ENCODE measurements at places on chromosomes 12 and 14.

DNA sequence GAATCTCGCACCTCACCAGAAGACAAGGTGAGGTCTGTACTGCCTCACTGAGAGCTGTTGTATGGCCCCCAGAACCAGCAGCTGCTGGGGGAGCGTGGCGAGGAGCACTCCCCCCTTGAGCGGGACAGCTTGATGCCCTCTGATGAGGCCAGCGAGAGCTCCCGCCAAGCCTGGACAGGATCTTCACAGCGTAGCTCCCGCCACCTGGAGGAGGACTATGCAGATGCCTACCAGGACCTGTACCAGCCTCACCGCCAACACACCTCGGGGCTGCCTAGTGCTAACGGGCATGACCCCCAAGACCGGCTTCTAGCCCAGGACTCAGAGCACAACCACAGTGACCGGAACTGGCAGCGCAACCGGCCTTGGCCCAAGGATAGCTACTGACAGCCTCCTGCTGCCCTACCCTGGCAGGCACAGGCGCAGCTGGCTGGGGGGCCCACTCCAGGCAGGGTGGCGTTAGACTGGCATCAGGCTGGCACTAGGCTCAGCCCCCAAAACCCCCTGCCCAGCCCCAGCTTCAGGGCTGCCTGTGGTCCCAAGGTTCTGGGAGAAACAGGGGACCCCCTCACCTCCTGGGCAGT is 9.3 kb downstream of the CACNB3 start:
- no peak for DNase-seq

DNA sequence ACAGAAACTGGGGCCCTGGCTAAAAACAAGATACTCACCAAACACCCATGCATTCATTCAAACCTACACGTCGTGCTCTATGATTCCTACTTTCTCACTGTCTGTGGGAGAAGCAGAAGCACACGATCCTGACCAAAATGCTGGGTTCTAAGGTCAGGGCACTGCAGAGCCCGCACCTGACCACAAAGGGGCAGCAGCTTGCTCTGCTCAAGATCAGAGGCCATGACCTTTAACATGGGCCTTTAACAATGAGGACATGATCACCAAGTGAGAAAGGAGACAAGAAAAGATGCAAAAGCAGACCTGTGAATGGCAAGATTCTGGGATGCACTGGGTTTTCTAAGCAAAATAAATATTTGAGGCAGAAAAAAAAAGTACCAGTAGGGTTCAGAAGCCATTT is 40.1 kb upstream of the VPS33A start:
- no peak for DNase-seq

GRCh38 chr14:40204441-40205175 is 772.4 kb upstream of the FBXO33 start:
- no peak for DNase-seq

GRCh38 chr14:84029246-84029645 is 1500.7 kb upstream of the FLRT2 start:
- no peak for DNase-seq

- no peak for DNase-seq
Measured at GRCh38 chr12:6955108-6956020, 4.2 kb downstream of the PTPN6 start.

Data from Daoy (cell line).